Stimulated activated CD4-positive, alpha-beta T cell treated with anti-CD3 and anti-CD28 coated beads, Interleukin-15, amount 100 ng/mL, for 1 hour (primary cell): ENCODE measurements at places on chromosomes 11 and 22.

- no peak for DNase-seq
These were observed 748 bp downstream of the RAB30 start for GRCh38 chr11:83070731-83071566.

DNA sequence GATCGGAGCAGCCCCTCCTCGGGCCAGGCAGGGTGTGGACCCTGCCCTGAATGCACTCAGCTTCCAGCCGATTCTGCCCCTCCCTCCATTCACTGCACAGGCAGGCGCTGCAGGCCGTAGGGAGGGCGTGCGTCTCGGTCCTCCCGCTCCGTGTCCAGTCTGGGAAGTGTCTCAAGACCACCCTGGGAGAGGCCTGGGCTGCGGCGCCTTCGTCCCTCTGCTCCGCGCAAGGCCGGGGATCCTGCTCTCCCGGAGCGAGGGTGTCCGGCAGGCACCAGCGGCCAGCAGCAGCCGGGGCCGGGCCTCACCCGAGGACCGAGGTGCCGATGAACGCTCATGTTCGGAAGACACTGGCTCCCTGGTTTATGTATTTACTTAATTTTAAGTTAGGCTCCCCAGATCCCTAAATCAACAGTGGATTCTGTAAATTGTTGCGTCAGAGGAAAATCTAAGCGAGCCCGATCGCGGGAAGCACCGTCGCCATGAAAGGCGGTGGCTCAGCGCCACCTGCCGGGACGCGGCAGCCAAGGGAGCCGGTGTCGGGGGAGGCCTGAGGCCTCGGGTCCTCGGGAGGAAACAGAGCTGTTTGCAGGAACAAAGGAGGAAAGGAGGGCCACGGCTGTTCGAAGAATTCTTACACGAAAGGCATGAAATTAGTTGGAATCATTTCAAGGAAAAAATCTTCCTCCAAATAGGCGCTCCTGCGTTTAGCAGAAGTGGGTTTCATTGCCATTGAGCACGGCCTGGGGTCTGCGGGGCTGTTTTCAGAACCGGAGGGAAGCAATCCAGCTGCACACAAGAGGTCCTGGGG is 195.3 kb downstream of the BRD1 start:
- DNase-seq: no peak

DNA sequence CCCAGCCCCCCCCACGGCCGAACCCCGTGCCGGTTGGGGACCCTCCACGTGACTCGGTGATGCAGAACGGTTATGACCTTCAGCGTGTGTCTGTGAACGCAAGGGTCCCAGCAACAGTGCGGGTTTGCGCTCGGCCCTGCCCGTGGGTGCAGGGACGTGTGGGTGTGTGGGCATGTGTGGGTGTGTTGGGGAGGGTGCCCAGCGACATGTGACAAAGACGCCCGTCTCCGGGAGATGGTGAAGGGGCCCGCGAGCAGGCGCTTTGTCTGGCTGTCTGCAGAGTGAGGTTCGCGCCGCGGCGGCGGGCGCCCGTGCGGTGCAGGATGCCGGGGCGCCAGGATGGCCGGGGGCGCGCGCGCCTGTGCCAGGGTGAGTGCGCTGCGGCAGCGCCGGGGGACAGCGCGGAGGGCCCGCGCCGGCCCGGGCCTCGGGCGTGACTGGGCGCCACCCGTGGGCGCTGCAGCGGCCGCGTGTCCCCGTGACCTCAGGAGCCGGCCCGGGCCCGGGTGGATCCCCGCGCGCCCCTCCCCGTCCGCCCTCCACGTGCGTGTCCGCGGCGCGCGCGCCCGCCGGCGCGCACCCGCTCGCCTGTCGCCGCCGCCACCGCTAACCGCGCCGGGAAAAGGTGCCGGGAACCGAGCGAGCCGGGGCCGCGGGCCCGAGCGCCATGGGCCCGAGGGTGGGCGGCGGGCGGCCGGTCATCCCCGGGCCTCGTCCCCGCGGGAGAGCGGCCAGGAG is at the start of gene LRFN4:
Gene LRFN4, plus strand, starts transcription at position 569 of the 738 bp plus-strand sequence. CDS start 681 bp downstream, outside the sequence.
- DNase-seq: no peak

DNA sequence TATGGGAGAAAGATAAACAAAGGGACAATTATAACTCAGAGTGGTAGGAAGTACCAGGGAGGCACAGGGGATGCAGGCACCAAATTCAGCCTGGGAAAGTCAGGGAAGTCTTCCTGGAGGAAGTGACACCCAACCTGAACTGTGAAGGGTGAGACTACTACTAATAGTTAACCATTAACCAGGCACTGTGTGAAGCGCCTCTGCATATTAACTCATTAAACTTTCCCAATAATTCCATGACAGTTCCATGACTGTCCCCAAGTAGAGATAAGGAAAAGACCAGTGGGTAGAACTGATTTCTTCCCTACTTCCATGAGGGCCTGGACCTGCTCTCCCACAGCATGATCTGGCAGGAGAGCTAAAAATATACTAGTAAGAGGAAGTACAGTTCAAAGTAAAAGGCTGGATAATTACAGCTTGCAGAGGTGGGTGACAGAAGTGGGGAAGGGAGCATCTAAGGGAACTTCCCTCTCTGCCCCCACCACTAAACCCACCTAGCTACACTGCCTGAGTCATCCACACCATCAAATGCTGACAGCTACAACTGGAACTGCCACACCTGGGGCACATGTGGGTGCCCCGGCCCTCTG is 4.7 kb upstream of the AP1B1 start:
- DNase-seq: no peak

DNA sequence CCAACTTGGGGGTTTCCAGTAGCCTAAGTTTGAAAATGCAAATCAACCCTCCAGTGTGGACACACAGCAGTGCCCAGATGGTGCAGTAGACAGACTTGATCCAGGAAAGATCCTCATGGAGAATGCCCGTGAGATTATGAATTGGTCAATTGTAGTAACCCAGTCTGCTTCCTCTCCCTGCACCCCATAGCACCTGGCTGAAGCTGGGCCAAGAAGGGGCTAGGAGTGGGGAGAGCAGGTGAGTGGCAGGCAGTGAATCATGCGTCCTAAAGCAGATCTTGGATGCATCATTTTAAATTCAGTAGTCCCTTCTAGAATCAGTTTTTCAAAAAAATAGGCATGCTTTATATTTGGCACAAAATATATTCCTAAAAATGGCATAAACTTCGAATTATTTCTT is 52.2 kb downstream of the CYB5R2 start:
- DNase-seq: no peak

DNA sequence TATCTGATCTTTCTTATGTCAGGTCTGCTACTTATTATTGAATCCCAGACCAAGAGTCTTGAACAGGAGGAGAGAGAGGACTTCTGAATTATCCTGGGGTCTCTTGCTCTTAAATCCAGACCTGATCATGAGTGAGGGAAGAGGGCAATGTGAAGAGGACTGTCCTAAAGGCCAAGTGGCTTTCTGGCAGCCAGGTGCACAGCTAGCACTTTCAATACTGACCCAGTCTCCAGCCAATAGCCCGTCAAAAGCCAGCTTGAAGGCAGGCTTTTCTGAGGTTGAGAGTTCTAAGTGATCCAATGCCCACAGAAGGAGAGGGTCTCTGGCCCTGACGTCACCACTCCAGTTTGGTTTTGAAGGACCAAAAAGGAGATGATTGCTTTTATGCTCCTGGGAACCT is 37.2 kb downstream of the FBXO7 start:
- DNase-seq: no peak

- DNase-seq: no peak
These were observed 324.0 kb upstream of the PLET1 start for GRCh38 chr11:112584672-112585071.

DNA sequence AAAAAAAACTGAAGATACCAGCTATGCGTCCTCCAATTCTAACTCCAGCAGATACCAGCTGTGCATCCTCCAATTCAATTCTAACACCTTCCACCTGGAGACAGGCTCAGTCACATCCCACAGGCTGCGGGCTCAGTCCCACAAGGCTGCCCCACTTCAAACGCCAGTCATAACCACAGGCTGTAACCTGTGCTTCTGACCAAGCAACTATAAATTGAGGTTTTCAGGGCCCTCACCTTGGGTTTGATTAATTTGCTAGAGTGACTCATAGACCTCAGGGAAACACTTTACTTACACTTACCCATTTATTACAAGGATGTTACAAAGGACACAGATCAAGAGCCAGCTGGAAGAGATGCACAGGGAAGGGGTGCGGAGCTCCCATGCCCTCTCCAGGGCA is 32.4 kb upstream of the MSANTD2 start:
- DNase-seq: no peak

- DNase-seq: no peak
These were observed 34.8 kb upstream of the DDI1 start for GRCh38 chr11:104001561-104002056.

DNA sequence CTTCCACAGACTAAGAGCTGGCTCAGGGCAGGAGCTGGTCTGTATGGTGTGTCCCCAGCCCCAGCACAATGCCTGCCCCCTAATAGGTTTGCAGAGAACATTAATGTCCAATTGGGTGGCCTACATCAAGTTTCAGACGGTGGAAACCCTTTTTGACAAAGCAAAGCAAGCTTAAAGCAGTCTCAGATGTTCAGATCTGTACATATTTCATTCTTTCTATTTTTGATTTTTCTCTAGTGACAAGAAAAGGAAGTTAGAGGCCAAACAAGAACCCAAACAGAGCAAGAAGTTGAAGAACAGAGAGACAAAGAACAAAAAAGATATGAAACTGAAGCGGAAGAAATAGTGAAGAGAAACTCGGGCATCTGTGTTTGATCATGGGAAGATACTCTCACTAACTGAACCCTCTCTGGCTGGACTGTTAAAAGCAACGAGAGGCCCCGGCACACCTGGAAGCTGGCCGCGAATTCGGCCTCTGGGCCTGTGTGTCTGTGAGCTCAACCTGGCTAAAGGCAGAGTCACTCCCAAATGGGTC is 40.5 kb downstream of the NAT10 start:
- DNase-seq: no peak

DNA sequence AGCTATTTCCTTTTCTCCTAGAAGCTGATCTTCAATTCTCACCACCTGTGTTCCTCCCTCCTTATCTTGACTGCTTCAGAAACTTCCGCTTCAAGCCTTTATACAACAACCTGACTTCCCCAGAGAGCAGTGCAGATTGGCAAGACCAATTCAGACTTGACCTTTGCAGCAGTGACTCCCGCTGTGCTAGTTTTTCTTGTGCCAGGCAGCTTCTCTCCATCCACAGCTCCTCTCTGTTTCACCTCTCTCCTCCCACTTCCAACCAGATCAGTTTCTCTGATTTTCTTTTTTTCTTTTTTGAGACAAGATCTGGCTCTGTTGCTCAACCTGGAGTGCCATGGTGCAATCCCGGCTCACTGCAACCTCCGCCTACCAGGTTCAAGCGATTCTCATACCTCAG is 74.3 kb downstream of the GRAMD1B start:
- no peak for DNase-seq

DNA sequence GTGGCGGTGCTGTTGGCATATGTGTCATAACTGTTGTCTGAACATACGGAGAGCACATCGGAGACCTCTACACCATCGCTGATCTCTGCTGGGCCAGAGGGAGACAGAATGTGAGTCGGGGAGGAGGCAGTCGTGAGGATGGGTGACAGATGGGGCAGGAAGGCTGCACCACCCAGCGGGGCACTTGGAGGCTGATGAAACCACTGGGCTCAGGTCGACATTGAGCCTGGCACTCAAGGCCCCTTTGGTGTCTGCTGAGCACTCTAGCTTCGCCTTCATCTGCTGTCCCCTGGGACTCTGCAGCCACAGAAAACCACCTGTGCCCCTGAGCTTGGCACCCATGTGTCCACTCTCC is 2.5 kb upstream of the KLHL35 start:
- no peak for DNase-seq

GRCh38 chr22:25680956-25681355 is 61.0 kb upstream of the MYO18B start:
- DNase-seq: no peak

DNA sequence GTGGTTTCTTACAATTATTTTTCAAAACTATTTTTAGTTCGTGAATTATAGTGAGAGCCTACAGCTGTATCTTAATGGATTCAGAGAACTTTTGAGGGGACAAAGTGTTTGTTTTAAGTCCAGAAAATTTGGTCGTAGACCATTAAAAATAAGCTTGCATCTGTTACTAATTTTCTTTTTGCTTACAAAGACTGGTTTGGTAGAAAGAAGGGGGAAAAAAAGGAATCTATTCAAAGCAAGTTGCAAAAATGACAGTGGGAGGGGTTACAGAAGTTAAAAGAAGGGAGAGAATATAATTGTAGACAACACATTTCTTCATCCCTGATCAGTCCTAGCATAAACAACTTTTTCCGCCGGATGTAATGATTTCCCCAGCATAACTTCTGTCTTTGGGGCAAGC is 72.1 kb downstream of the AMOTL1 start:
- DNase-seq: no peak

DNA sequence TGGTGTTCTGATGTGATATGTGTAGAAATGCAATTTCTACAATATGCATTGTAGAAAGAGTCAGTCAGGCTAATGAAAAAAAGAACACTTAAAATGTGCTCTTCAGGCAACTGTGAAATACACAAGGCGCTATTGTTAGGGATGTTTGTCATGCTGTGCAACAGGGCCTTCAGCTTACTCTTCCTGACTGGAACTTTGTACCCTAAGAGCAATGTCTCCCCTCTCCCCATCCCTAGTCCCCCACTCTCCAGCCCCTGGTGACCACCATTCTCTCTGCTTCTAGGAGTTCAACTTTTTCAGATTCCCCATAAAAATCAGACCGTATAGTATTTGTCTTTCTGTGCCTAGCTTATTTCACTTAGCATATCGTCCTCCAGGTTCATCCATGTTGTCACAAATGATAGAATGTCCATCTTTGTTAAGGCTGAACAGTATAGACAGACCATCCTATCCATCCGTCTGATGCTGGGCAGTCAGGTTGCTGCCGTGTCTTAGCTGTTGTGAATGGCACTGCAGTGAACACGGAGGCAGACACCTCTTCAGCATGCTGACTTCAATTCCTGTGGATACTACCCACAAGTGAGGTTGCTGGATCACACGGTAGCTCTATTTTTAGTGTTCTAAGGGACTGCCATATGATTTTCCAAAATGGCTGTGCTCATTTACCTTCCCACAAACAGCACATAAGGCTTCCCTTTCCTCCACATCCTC is 10.7 kb downstream of the NDUFV1 start:
- DNase-seq: no peak

DNA sequence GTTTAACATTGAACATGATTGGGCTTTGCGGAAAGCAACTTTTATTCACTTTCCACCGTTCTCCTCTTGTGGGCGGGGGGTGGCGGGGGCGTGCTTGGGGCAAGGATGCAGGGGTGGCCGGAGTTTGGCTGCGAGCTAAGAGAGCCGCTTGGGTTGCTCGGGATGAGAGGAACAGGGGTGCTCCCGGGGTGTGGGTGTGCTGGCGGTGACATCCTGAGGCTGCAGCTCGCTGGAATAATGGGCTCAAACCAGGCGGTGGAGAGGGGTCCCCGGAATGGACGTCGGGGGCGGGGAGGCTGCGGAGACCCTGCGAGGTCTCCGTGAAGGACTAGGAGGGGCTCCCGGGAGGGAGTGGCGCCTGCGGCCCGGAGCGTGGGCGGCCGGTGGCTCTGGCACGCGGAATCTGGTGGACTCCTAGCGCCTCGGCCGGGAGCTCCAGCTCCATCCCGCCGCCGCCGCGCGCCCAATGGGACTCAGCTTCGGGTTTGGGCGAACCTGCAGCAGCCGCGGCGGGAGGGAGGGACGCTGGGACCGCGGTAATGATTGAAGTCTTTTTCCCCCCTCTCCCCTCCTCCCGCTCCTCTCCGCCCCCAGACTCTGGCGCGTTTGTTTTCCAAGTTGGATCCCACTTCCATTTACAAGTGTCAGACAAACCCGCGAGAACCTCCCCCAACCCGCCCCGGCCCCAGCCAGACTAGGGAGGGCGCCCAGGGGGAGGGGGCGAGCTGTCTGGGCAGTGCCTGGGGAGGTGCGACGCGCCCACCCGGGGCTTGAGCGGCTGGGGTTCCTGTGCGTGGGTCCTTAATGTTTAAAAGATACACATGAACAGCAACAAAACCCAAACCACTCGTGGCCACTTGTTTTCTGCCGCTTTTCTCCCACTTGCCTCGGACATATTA is 2.0 kb downstream of the FAT3 start:
- DNase-seq: no peak

- DNase-seq: no peak
These were observed at the start of gene WNT7B for GRCh38 chr22:45977003-45977411. TSS of gene WNT7B (minus strand) at chr22:45977162. CDS start at chr22:45976754, 408 bp downstream.
